Hematopoietic multipotent progenitor cell treated with erythropoietin and hydrocortisone succinate and interleukin-3 and kit ligand, for 15 days (in vitro differentiated cells): ENCODE measurements at places on chromosomes 1 and 21.

DNA sequence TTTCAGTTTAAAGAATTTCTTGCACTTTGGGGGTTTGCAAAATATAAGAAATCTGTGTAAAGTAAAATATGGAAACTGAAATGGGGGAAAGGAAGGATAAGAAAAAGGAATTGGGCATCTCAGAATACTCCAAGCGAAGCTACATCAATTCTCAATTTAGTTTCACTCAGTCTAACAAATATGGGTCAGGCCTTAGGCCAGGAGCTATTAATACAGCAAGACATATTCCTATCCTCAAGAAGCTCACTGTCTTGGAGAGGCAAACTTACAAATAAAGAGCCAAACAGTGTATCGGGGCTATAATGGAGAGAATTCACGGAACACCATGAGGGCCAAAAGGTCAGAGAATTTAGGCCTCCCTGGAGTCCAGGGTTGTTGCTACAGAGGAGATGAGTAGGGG, 43.0 kb upstream of the CCDC190 start:
- DNase-seq: no peak

DNA sequence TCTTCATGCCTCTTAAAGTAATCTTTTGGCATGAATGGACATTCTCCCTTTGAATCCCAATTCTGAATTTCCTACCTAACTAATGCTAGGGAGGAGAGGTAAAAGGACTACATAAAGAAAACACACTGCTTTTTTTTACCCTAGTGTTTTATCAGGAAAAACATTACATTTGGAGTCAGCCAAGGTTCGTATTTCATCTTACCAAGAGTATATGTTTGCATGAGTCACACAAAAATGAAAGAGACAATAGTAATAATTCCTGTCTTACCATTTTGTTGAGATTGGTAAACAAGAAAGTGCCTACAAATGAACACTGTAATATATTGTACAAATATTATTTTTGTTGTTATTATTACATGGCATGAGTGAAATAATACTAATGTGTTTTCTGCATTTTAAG, 112.9 kb upstream of the WARS2 start:
- DNase-seq: no peak

DNA sequence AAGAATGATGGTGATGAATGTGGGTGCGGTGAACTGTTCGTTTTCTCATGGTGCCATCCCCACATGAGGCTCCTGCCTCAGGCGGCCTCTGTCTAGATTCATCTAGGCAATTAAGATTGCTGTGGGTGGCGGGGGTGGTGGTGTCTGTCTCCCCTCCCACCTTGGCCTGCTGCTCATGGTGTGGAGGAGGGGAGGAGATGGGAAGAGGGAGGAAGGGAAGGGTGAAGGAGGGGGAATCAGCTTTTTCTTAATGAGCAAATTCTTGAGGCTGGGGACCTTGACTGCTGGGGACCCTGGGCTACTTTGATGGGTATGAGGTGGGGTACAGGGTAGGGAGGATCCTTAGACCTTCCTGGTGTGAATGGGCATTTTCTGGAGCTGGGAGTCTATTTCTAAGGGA, 55.8 kb downstream of the H3-3A start:
- DNase-seq: no peak

- no peak for DNase-seq
Observed at GRCh38 chr21:39612233-39613040, at the start of gene B3GALT5. TSS of gene B3GALT5 (plus strand) at chr21:39612940. CDS start at chr21:39660560, 47,620 bp downstream.

- no peak for DNase-seq
Observed at GRCh38 chr1:14745001-14745720, 146.7 kb downstream of the KAZN start.

DNA sequence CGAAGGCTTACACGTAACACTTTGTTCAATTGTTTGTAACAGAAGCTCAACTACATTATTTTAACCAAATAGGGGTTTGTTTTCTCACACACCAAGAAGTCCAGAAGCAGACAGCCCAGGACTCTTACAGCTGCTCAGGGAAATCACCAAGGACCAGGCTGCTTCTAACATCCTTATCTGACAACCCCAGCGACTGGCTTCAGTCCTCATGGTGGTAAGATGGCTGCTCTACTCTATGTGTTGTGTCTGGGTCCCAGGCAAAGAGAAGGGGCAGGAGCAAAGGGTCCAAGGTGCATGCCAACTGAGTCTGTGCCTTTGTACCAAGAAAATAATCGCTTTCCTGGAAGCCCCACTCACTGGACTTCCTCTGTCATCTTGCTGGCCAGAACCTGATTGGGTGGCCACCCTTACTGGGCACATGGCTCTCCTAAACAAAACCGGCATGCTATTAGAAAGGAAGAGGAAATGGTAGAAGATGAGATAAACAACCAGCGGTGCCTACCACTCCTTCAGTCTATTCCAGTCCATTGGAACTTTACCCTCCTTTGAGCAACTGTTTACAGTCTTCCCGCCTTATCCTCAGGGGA, 34.1 kb upstream of the LRRC8D start:
- DNase-seq: peak; percentile 62

DNA sequence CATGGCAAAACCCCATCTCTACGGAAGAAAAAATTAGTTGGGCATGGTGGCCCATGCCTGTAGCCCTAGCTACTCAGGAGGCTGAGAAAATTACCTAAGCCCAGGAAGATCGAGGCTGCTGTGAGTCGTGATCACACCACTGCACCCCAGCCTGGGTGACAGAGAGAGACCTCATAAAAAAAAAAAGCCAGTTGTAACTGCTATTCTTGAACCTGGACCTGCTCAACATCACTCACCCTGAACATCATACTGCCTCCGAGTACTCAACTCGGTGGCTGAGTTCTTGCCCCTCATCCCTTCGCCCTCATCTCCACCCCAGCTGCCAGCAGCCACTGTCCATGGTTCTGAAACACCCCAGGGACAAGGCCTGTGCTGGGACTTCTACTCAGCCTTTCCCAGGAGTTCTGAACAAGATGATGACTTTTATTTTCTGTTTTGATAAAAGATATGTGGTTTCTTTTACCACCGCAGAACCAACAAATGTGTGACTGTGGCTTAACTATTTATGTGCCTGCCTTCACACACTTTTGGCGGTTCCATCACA, 5.4 kb upstream of the DISP3 start:
- DNase-seq: no peak

DNA sequence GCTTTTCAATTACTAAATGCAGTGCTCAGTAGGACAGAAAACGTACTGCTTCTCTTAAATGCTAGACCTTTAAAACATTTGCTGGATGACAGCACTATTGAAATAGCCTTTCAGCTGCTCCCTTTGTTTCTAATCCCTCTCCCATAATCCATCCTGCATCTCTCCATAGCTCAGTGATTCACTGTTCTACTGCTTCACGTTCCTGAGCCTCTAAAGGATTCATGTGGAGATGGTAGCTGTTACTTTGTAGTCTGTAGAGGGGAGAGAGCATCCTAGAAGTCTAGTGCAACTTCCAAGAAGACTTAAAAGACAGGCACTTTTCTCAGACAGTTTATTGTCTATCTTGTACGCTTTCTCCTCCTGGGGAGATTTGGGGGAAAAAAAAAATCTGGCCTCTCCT, 51.4 kb downstream of the LRRC8B start:
- DNase-seq: no peak

GRCh38 chr1:1947493-1947892, 28.4 kb upstream of the TMEM52 start:
- no peak for DNase-seq

GRCh38 chr1:33007190-33008050, 29.3 kb downstream of the AK2 start:
- DNase-seq: peak; percentile 34

DNA sequence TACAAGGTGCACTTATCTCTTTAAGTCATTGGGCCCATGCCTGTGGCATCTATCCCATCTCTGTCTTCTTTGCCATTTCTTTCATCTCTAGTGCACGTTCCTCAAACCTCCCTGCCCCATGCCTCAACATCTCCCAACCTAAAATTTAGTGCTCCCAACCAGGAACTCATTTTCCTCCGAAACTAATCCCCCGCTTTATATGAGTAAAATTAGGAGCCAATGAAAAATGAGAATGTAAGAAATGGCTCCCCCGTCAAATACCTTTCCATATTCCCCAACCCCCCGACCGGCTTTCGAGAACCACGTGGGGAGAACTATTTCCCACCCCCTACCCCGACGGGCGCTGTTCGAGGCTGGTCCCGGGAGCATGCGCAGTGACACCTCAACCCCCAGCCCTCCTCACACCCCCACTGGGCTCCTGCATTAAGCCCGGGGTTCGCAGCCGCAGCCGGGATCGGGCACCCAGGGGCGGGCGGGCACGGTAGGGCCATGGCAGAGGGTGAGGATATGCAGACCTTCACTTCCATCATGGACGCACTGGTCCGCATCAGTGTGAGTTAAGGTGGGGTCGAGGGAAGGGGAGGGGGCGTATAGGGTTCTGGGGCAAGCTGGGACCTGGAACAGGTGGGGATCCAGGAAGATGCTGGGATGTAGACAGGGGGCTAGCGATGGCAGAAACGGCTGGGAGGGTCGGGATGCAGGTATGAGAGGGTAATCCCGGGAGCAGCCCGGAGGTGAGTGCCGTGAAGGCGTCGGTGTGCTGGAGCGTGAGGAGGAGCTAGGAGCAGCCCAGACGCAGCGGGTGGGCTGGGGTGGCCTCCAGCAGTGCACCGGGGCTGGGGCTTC, at the start of gene TRIM46:
Gene TRIM46, plus strand, starts transcription at position 372 of the 846 bp plus-strand sequence. Its CDS starts 118 bp downstream, at position 490.
- DNase-seq: no peak

DNA sequence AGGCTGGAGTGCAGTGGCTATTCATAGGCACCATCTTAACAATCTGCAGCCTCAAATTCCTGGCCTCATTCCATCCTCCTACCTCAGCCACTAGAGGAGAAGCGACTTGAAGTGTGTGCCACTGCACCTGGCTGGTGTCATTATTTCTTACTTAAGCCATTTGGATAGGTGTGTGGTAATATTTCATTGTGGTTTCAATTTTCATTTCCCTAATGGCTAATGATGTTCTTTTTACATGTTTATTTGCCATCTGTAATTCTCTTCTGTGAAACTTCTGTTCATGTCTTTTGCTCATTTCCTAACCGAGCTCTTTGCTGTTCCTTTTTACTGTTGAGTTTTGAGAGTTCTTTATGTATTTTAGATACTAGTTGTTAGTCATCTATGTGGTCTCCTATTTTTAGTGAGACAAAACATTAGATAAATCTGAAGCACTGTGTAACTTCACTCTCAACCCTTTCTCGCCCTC, 66.8 kb downstream of the SLC27A3 start:
- no peak for DNase-seq

DNA sequence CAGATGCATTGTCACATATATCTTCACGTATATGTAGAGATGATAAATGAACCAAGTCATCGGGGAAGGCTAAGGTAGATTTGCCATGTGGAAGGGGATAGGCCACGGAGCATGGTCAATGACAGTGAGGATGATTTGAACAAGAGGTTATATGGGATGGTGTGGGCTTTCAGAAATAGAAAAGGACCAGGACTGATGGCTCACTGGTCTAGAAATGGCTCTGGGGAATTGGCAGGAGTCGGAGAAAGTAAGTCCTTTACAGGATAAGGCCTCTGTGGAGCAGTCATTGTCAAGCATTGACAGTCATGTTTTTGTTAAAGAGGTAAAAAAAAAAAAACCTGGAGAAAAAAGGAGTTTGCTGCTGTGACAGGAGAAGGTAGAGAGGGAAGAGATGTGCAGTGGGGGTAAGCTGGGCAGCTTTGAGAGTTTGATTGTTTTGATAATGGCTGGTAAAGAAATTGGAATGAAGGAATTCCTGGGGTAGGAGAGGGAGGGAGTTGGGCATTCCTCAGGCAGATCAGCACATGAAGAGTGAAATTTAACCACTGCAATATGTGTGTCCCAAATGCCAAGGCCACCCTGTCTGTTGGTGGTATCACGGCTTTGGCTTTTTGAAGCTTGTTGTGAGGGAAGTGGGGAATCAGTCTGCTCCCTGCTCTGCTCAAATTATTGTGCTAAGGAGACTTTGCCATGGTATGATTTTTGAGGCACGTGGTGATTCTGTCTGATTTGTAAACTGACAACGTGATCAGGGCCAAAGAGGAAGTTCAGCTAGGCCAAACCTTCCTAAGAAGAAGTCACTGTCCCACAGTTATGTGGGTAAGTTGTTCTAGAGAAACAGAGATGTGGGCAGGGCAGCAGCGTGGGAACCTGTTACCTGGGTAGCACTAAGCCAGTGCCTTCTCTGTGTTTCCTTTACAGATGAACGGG, 26.0 kb downstream of the MACF1 start:
- no peak for DNase-seq

DNA sequence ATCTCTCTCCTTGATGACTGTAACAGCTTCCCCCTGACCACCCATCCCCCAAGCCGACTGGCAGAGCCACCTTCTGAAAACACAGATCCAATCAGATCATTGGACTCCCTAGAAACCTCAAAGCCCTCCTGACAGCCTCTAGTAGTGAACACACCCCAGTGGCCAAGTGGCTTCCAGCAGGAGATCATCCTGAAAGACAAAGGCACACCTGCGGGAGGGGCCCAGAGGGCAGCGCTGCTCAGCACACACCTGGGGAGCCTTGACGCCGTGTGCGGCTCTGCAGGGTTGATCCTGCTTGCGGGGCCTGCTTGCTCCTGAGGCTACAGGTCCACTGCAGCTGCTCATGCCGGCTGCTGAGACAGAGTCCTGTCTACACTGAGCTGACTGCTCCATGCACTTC, 41.5 kb downstream of the SLC66A1 start:
- DNase-seq: no peak

GRCh38 chr1:62908168-62908695, 124.3 kb downstream of the ATG4C start:
- DNase-seq: no peak

DNA sequence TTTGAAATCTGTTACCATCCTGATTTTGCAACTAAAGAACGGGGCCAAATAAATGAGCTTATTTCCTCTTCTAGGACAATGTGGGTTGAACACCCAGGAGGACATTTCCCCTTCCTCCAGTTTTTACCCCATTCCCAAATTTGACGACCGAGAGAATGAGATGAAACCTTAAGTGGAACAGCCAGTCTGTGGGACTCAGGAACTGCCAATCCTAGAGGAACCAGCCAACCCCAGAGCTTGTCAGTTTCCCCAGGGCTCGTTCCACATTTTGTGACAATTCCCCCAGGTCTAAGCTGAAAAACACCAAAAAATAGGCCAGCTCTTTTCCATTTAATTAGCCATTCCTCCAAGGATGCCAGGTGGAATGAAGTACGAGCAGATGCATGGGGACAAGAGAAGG, 21.3 kb upstream of the MAPKAPK2 start:
- no peak for DNase-seq

DNA sequence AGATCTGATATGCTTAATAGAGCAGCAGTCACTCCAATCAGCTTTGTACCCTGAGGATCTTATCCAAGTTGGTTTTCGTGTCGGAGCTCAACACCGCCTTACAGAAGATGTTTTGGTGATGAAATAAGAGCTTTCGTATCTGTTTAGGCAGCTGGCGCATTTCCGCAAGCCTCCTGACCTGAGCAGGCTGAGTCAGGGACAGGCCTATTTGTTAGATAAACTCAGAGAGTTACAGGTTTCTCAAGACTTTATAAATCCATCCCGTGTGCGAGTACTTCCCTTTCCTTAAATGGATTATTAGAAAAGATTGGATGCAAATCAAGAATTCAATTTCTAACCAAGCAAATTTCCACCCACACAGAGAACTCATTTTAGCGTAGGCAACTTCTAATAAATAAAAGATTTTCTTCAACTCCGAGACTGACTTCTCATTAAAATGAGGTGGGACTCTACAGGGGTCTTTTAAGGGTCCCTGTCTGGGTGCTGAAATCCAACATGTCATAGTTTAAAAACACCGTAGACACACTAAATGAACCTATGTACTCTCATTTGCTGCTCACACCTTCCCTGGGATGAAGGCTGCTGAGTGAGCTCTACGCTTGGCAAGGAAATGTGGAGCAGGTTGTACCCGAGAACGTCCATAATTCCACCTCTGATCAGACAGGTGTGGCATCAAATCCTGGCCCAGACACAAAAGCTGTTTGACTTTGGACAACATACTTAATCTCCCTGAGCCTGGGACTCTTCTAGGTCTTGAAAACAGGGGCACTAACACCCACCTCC, 106.9 kb upstream of the F3 start:
- DNase-seq: no peak

GRCh38 chr21:14917762-14918161, 147.0 kb downstream of the NRIP1 start:
- no peak for DNase-seq
